MG63 (cell line): ENCODE measurements at places on chromosomes 6 and 20.

GRCh38 chr6:79515436-79515835 is 21.8 kb downstream of the LCA5 start:
- DNase-seq, result no peak

DNA sequence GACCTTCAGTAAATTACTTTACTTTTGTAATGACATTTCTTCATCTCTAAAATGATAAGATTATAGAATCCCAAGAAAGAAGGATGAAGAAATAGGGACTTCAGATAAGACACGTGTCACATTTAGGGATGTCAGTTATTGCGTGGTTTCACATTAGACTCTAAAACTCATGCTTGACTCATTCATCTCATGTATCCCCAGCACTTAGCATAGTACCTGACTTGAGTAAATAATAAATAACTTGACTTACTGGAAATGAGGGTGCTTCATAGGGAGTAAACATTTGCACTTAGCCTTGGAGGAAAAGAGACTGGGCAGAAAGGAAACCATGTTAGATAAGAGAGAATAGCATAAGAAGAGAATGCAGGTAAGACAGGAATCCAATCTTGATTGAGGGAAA is 37.2 kb downstream of the VTA1 start:
- DNase-seq, result no peak

GRCh38 chr20:5991623-5992441 is 41.4 kb downstream of the MCM8 start:
- no peak for DNase-seq

DNA sequence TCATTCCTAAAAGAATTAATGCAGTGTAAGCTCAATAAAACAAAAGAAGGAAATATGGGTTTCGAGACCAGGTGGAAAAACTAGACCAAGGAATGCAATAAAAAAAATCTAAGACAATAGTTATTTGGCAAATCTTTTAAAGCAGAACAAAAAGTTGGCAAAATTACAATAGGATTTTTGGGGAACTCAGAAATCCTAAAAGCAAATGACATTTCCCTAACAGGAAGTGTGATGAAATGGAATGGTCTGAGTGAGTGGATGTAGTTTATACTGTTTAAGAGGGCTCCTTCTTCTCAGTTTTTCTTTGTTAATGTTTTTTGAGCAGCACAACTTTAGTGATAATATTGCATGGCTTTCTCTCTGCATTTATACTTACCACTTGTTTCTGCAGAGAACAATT is 190.0 kb downstream of the PLCB4 start:
- DNase-seq, result no peak

- no peak for DNase-seq
Observed at GRCh38 chr20:61223121-61223520, 28.9 kb upstream of the CDH4 start.

DNA sequence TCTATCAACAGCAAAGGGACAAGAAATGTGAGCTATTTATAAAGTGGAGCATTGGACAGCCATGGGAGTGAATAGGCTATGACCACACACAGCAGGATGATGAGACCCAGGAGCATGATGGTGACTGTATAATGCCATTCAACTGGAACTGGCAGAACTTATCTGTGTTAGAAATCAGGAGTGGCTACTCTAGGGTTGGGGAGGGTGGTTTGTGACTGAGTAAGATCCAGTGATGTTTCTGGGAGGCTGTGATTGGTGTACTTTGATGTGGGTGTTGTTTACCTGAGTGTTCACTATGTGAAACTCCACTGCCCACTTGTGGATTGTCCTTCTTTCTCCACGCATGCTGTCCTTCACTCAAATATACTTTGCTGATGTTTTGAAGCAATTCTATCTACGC is 11.5 kb upstream of the HLA-B start:
- no peak for DNase-seq

- DNase-seq, result no peak
Observed at GRCh38 chr6:31165986-31166385, 4.5 kb downstream of the POU5F1 start.

- DNase-seq, result no peak
Observed at GRCh38 chr20:14531786-14532185, 194.4 kb upstream of the FLRT3 start.

- no peak for DNase-seq
Observed at GRCh38 chr6:6657085-6657819, 68.7 kb downstream of the LY86 start.

DNA sequence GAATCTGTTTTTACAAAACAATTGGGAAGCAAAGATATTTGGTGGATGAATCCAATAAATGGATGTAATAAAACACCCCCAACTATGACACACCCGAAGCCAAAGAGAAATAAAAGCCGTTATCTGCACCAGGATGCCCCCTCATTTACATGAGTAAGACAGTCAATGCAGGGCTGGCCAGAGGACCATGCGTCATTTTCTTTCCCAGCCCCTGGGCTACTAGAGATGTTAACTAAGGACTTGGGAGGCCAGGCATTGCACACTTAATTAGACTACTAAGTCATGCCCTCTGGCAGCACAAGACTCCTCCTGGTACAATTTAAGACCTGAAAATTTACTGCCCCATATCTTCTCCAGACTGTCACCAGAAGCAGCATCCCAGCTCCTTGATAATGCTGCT is 3.2 kb downstream of the LEMD2 start:
- no peak for DNase-seq

DNA sequence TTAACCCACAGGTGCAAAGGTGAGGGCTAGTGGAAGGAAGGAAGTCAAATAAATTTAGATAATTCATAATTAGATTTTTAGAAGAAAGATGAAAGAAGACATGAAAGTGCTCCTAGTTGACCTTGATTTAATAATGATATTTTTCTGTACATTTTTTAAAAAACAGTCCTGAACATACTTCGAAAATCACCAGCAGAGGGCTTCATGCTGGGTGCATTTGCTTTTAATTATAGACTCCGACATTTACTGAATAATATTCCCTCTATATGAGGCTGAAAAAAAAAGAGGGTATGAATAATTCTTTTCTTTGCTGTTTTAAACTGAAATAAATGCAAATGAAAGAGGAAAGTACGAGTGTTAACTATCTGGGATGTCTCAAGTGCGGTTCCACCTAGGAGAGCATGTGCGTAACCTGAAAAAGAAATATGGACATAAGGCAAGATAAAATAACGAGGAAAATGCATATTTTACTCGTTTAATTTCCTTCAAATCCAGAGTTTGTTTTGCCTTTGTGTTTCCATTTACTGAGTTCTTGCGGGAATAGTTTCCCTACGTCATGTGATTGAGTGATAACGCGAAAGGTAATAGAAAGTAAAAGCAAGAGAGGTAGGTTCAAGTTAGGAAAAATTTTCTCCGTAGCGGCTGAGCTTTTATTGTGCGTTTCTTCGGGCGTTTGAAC is 3.1 kb upstream of the TFAP2B start:
- no peak for DNase-seq

DNA sequence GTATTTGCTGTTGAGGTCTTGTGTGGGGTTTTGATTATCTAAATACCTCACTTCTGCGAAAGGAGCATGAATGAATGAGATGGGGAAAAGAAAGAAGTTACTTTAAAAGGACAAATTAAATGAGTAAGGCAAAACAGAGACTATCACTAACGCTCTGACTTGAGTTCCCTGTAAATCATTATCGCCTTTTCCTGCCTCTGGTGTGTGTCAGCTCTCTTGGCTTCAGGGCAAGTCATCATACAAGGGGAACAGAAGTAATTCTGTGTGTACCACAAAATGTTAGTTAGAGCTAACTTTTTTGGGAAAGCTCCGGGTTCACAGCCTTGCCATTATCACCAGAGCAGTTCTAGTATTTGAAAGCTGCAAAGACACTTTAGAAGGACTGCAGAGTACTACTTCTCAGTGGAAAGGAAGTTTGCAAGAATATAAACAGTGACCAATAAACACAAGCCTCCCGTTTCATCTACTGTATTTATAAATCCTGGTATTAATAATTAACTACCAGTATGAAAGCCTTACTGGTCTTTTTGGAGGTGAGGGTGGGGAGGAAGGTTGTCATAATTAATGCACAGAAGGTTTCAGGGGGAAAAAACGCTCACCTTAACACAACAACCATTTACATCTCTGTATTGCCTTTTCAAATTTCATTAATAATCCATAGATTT is 1.2 kb downstream of the DZANK1 start:
- no peak for DNase-seq

DNA sequence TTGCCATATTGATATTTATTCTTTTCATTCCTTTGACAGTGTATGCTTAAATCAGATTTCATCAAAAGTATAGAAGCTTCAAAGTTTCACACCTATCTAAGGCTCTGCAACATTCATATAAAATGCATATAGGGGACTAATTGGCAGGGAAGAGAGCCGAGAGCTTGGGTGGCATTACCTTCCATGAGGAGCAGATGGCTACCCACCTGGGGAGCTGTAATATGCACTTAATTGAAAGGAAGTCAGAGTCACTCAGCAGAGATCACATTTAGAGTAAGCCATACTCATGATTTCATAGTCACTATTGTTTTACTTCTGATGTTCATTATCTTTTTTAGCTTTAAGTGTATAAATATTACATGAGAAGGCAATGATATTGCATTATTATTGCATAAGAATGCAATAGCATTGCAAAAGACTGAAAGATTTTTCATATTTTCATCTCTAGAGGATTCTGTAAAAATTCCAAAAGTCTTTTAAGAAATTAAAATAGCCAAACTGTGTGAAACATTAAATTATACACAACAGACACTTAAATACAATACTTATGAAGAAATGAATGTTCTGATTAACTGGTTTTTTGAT is 1305.2 kb downstream of the EPHA7 start:
- DNase-seq, result no peak

DNA sequence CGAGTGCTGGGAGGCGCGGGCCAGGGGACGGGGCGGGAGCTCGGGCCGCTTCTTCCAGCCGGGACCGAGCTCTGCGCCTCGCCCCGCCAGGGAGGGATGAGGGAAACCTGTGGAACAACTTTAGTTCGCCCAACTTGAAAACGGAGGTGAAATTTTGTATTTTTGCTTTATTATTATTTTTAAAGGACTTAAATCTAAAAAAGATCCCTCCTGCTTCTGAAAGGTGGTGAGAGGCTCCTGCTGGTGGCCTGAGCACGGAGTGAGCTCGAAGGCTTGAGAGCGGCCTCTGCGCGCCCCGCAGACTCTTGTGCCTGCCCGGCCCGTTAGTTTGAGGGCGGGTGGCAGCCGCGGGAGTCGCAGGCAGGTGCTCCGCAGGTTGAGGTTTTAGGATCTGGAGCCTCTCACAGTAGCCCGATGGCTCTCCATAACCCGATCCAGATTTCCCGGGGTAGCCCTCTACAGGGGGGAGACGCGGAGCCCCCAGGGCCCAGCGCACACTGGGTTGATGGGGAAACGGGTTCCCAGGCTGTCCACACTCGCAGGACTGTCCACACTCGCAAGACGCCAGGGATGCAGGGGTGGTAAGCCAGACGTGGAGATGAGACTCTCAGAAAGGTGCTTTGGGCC is 46.2 kb upstream of the SUPT3H start:
- no peak for DNase-seq

- DNase-seq, result no peak
Observed at GRCh38 chr20:12331236-12331635, 413.5 kb downstream of the BTBD3 start.

GRCh38 chr20:31906001-31906400 is 35.6 kb downstream of the TTLL9 start:
- DNase-seq, result no peak

- DNase-seq, result no peak
Observed at GRCh38 chr6:3230900-3231246, 3.4 kb upstream of the TUBB2B start.

DNA sequence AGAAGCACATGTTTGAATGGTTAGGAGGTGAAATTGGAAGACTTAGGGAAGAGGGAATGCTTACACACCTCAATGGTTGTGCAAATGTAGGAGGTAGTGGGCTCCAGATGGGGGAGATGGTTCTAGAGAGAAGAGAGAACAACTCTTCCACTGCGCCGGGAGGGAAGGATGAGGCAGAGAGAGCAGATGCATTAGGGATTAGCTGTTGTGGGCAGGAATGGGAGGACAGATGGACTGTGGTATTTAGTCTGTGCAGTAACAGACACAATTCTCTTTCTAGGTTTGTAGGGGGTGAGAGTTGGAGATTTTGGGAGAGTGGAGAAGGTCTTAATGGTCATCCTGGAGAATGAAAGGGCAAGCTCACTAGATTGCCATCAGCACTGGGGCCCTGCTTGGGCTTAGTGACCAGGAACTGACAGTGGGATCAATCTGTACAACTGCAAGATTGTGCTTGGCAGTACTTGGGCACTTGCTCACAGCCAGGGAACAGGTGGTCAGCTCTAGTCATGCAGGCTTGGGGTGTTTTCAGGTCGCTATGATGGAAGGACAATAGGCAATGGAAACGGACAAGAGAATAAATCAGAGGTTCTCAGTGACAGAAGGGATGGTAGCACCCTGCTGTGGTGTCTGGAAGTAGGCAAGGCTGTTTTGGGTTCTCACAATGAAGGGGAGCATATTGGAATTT is 182.0 kb upstream of the MYLIP start:
- no peak for DNase-seq

GRCh38 chr20:29687438-29687837 is 1570.0 kb upstream of the DEFB115 start:
- no peak for DNase-seq
